ENCODE measurements at places on chromosomes 2 and 18.

DNA sequence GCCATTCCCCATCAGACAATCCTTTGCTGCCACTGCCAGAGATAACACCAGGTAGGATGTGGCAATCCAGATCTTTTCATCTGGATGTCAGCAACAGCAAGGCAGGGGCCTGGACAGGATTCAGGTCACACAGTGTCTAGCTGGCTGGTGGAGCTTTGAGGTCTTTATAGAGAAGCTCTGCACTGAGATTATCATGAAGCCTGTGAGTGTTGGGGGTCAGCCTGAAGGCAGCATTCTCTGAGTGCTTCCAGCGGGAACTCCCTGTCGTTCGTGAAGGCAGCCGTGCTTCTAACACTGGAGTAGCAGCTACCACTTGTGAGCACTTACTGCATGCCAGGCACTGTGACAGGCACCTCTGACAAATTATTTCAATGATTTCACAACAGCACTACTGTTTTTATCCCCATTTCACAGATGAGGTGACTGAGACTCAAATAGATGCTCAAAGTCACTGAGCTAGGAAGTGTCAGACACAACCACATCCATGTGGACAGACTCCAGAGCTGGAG lies 85.7 kb downstream of the SEMA4F start:
- no peak for DNase-seq

DNA sequence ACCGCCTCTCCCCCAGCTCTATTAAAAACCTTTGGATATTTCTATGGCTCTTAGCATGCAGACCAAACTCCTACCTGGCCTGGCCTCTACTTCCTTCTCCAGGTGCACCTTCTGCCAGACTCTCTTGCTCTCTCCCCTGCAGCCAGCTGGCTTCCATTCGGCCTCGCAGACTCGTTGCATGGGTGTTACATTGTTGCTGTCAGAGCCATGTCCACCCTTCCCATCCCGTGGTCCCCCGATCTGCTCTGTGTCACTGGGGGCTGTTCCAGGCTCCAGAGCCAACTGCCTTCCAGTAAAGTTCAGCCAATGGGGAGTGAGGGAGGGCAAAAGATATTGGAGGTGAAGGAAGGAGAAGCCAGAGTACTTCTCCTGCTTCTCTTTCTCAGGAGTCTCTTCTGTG lies 112.5 kb upstream of the LGALSL start:
- DNase-seq, result no peak

- DNase-seq, result no peak
These were observed 71.1 kb upstream of the GULP1 start for GRCh38 chr2:188220535-188220934.

DNA sequence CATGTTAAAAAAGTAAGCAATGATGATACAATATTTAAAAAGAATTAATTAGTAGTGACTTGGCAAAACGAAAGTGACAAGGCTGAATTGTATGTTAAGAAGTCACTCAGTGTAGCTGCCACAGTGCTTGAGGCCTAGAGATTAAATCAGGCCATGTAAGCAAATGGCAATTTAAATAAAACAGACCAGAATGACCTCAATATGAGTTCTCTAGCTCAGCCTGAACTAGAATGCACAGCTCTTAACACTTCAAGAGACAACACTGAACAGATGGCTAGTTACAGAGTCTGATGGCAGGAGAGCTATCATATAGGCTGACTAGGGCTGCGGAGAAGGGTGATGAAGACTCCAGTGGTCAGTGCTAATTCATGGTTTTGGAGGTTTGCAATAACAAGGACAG lies 117.9 kb upstream of the ZBTB14 start:
- DNase-seq, result no peak

- no peak for DNase-seq
These were observed 33.5 kb downstream of the AOX1 start for GRCh38 chr2:200619279-200619678.

GRCh38 chr2:238141541-238142318 lies 3.3 kb downstream of the KLHL30 start:
- no peak for DNase-seq

DNA sequence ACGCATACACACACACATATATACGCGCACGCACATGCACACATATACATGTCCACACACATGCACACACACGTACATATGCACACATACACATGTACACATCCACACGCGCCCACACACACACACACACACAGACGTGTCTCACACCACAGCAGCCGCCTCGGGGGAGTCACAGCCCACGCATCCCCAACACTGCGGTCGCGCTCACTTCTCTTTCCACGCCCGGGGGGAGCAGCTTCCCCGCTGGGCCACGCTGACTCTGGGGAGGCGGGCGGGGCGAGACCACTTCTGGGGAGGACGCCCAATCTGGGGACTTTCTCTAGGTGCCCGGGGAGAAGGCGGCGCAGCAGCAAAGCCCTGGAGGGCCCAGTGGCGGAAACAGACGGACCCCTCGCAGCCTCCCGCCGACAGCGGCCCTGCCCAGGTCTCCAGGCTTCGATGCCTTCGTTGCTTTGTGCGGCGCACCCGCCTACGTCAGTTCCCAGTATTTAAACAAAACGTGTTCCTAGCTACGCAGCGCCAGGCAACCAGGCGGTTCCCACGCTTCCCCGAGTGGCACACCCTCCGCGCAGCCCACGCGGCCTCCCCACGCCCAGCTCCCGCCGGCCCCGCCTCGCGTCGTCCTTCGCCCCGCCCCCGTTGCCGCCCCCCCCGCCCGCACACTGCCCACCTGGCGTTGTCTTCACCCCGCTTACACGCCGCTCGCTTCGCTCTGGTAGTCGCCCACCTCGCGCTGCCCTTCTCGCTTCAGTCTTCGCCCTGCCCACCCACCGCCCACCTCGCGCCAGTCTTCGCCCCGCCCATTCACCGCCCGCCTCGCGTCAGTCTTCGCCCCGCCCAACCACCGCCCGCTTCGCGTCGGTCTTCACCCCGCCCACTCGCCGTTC lies 810 bp upstream of the RBFA start:
- DNase-seq, result peak; percentile 46
